ENCODE measurements at places on chromosomes 5 and 9.
A peak's percentile ranks its signal among the peaks of the same experiment; 100 is the strongest.

DNA sequence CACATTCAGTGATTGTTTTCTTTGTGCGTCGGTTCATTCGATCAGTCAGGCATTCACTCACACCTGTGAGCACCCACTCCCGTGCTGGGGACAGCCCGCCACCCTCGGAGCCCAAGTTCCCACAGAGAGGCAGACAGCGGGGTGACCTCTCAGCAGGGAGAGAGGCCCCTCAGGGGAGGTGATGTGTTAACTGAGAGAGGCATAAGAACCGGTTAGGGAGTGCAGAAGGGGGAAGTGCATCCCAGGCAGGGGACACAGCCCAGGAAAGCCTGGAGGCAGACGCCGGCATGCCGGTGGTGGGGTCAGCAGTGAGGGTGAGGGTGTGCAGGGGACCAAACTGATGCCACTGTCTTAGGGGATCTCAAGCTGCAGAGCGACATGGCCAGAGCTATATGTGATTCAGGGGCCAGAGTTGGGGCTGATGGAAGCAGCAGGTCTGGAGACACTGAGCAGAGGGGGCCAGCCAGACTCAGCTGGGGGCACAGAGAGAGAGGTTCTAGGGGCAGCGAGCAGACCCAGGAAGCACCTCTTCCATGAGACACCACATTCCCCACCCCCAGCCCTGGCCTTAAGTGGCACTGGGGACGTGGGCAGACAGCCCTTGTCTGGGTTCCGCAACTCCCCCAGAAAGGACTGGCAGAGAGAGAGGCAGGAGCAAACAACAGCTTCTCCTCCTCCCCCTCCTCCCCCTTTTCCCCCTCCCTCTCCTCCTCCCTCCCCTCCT, 35.9 kb downstream of the HK3 start:
- DNase-seq = no peak

DNA sequence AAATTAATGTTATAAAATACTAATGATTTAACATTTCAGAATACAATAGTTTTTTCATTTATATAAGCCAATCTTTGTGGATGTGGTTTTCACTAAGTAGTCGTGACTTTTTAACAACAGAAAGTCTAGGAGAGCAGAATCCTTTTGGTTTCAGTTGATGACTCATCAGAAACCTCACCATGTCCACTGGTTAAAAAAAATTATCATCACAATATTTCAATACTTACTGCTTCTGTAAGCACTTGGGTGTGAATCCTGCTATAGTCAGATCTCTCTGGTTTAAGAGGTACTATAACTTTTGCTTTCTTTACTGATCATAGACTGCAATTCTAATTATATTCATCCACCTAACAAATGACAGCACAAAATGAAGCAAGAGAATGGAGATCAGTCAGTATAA, 77.2 kb downstream of the MRPS30 start:
- no peak for DNase-seq

DNA sequence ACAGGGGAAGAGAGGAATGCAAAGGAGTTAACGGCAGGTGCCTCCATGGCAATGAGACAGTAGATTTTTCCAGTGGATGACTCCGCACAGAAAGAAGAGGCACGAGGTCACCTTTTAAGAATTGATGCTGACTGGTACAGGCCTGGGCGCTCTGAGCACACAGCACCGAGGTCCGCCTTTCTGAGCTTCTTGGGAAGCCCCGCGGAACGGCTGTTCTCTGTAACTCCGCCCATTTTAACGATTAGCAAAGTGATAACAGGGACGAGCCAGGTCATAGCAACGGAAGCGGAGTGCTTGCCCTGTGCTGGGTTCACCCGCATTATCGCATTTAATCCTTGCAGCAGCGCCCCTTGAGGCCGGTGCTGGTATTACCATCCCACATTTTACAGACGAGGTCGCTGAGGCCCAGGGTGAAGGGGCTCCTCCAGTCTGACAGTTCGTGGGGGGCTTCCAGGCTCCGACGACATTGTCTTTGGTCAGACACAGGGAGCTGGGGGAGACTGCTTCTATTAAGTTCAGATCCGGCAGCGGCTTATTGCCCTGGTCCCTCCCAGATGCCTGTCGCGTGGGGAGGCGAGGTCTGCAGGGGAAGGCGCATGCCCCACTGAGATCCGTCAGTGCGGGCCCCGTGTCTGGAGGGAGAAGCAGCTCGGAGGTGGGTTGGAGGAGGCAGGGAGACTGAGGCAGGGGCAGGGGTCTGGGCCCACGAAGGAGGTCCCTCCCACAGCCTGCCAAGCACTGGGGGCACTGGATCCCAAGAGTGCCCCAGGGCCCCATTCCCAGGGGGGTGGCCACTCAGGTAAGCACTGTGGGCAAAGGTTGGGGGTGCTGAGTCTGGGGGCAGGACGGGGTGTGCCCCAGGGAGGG, 22.3 kb upstream of the HMCN2 start:
- peak; percentile 53 for DNase-seq

DNA sequence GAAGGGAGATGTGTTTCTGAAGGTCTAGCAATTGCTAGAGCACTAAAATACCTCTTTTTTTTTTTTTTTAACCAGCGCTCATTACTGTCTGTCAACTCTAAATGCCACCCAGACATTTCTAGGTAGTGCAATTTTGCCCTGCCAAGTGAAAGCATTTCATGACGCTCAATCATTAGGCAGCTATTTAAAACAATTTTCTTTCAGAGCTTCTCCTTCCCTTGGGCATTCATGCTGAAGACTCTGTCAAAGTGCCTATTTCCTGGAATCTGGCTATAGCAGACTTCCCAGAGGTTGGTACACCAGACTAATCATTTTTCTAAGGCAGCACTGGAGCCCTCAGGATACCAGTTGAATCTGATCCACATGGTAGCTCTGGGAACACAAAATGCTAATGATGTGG, 97.0 kb upstream of the ANKRD55 start:
- DNase-seq = no peak

DNA sequence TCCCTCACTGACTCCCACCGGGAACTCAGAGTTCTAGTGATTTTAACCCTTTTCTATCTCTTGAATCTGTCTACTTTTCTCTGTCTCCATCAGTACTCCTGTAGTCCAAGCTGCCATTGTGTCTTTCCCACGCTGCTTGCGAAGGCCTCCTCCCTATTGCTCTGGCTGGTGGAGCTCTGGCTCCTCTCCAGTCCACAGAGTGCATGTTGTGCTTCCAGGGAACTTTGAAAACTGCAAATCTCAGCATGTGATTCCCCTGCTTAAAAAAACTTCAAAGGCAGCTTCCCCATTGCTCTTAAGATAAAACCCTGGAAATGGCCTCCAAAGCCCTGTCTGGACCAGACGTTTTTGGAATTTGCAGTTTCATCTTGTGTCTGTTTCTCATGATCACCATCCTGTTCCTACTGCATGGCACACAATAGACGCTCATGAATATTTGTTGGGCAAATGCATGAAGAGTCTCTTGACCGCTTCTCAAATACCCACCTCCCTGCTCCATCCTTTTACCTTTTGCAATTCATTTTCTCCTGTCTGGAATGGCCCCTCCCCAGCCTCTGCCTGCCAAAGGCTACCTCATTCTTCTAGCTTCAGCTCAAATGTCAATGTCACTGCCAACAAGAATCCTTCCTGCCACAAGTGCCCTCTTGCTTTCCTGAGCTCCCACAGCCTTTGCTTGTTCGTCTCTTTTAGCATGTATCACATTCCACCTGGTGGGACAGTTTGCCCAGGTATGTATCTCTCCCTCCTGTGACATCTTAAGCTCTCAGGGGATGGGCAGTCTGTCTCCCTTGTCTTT, 293.2 kb downstream of the ARHGAP26 start:
- no peak for DNase-seq

- DNase-seq = no peak
Observed at GRCh38 chr9:128629852-128630545, 26.6 kb downstream of the DYNC2I2 start.

GRCh38 chr9:125977223-125977622, 230.1 kb downstream of the PBX3 start:
- DNase-seq = no peak

DNA sequence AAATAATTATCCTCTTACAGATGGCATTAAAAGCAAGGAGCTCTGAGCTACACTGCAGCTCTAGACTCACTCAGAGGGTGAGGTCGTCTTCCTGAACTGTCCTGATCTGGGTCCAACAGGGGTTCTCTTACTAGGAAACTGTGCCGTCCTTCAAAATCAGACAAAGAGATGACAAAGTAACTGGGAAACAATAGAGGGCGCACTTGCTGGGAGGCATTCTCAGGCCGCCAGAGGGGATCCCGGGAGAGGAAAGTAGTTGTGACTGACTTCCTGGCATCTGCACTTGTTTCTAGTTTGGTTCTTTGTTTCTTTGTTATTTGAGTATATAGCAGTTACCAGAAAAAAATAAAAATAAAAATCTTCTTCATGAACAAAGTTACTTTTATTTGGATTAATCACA, 142.9 kb upstream of the MSX2 start:
- DNase-seq = no peak

DNA sequence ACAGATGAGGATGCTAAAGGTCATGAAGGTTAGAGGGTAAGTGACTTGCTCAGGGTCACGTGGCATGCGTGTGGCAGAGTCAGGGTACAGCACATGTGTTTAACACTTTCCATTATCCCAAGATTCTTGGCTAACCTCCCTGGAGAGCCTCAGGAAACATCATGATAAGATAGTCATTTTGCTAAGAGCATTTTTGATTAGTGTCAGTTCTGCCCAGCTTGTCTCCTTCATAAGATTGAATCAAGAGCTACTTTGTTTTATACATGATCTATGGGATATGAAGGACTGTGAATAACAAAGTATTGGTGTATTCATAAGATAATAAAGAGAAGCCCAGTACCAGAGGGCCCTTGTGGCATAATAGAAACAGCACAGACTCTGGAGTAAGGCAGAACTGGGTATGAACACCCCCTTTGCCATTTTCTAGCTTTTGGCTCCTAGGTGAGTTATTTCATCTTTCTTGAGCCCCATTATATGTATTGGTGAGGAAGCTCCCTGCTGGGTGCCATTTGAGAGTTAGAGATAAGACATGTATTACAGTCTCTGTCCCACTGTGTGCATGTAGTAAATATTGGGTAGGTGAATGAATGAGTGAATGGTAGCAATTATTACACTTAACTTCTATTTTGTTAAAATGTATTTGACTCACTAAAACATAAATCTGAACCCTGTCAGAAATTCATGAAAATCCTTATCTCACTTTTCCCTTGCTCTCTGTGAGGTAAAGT, 16.1 kb downstream of the PTPDC1 start:
- no peak for DNase-seq

GRCh38 chr5:140317859-140318258, 15.0 kb upstream of the PFDN1 start:
- DNase-seq = no peak

GRCh38 chr5:53095217-53095616, 14.3 kb downstream of the MOCS2 start:
- no peak for DNase-seq

DNA sequence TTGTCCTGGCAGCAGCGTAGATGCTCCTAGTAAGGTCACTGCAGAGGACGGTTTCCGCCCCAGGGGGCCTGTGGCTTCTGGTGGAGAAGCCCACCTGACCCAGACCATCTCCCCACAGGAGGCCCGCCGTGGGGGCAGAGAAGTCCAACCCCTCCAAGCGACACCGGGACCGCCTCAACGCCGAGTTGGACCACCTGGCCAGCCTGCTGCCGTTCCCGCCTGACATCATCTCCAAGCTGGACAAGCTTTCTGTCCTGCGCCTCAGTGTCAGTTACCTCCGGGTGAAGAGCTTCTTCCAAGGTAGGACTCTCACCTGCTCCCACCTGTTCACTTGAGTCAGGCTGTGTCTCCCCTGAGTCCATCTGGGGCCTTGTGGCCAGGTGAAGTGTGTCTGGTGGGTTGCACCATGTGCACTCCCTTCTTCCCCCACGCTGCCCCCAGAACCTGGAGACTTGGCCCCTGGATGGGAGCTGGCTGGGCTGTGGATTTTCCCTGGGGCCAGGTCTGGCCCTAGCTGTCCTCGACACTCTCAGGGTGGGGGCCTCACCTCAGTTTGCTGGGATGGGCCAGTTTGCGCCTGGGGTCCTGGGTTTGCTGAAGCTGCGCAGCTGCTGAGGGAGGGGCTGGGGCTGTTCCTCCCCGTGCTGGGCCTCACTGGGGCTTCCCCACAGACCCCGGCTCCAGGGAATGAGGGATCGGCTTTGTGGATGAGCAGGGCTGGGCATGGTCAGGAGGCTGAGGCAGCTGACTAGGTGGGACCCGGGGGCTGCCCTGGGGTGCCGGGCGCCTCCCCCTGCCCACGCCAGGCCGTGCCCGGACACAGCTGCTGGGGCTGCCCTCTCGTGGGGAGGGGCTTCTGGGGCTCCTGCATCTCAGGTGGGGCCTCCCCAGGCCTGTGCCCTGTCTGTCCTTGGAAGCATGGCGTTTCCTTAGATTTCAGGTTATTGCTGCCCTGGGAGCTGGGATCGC, 32.4 kb downstream of the AHRR start:
- no peak for DNase-seq

- DNase-seq = no peak
Observed at GRCh38 chr9:35697486-35697885, 7.8 kb upstream of the TPM2 start.

DNA sequence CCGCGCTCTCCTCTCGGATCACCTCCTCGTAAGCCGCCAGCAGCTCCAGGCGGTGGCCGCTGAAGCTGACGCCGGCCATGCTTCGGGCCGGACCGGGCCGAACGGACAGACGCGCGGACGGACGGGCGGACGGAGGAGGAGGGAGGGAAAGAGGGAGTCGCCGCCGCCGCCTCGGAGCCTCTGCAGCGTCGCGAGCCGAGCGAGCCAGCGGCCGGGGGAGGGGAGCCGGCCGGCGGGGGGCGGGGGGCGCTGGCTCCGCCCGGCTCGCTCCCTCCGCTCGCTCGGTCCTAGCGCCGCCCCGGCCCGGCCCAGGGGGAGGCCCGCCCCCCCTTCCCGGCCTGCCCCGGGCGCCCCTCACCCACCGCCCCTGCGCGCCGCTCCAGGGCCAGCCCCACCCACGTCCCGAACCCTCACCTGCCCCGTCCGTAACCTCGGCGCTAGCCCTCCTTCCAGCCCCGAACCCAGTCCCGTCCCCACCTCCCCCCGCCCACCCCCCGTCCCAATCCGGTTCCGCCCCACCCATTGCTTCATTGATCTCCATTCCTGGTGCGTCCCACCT, at the start of gene DBN1:
Gene DBN1, minus strand, starts transcription at position 192 of the 559 bp plus-strand sequence. Its CDS starts 113 bp downstream, at position 79.
- DNase-seq = peak; percentile 28

- no peak for DNase-seq
Observed at GRCh38 chr5:169006842-169007790, 293.8 kb downstream of the SLIT3 start.

DNA sequence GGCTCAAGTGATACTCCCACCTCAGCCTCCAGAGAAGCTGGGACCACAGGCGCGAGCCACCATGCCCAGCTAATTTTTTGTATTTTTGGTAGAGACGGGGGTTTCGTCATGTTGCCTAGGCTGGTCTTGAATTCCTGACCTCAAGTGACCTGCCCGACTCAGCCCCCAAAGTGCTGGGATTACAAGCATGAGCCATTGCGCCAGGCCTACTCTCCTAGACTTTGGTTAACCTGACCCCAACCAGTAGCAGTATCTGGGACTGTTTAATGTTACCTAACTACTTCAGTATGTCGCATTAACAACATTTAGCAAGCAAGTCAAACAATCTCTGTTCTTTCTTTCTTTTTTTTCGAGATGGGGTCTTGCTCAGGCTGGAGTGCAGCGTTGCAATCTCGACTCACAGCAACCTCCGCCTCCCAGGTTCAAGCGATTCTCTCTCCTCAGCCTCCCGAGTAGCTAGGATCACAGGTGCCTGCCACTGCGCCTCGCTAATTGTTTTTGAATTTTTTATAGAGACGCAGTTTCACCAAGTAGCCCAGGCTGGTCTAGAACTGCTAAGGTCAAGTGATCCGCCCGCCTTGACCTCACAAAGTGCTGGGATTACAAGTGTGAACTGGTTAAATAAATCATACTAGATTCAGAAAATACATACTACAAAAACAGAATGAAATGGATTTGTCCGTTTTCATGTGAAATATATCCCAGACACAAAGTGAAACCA, 2.0 kb downstream of the AK3 start:
- DNase-seq = no peak

GRCh38 chr5:68946728-68947127, 147.1 kb upstream of the SLC30A5 start:
- DNase-seq = no peak
